Right cardiac atrium (tissue), 5 donors: ENCODE measurements at places on chromosomes 1 and 21. TPM values are rescaled to one million over a fixed set of nuclear protein-coding genes. Genes with fewer than 3 reads are reported as not detected.
A peak's percentile ranks its signal among the peaks of the same experiment; 100 is the strongest.

Gene BCAR3
- 10.1 TPM for polyA plus RNA-seq

Gene ZNF695
- 0.05 TPM for polyA plus RNA-seq

Gene AVPR1B
- 0.07 TPM for polyA plus RNA-seq

Gene UMODL1
- polyA plus RNA-seq: not detected

Gene OR2M3
- not detected for polyA plus RNA-seq

Gene NTMT2
- 1.6 TPM for polyA plus RNA-seq

Gene MAN1A2
- polyA plus RNA-seq: 8.8 TPM

Gene ADGRL2
- polyA plus RNA-seq: 41.5 TPM

Gene ANKRD45
- 0.27 TPM for polyA plus RNA-seq

Gene RAD54L
- polyA plus RNA-seq: 0.16 TPM

Gene AMY1B
- not detected for polyA plus RNA-seq

Gene MX2
- polyA plus RNA-seq: 6.2 TPM

Gene INTS7
- 3.6 TPM for polyA plus RNA-seq

DNA sequence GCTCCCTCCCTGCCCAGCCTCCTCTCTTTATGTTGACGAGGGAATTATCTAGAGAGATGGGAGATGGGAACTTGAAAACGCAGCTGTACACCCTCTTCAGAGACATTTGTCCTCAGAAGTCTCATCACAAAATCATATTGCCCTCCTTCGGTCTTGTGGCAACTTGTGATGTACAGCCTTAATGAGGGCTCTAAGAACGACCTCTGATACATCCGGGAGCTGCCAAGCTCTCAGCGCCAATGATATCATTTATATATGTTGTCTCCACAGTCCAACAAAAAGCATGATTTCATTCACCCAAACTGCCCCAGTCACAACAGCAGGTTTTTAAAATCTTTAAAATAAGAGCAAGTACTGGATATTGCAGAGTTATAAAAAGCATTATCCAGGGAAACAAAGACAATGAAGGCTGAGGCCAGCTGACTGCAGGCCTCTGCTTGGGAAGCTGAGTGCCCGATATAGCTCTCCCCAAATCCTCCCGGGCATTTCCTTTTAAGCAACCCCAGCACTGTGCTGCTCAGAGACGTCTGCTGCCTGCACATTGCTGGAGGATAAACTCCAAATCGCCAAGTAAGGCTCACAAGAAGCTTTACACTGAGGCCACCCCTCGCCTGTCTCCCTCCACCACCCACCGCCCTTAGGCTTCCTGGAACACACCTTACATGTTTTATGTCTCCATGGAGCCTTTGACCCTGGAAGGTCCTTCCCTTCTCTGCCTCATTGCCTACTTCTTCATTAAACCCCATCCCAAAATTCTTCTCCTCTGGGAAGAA lies 236.1 kb downstream of the C1orf94 start:
- DNase-seq: no peak

GRCh38 chr1:83083589-83084224 lies 915.2 kb downstream of the TTLL7 start:
- no peak for DNase-seq

DNA sequence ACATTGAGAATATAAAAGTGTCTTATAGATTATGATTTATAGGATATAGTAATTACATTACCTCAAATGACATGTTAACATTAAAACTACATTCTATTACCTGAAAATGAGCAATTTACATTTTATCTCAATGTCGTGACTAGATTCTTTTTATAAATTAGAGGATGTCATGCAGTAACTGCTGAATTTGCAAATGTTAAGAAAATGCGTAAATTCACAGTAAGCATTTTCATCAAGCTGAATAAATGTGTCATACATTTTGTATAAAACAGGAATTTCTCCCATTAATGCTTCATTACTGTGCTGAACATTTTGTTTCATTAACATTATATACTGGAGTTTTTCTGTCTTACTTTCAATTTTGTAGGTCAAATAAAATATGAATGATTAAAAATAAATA lies 1460.7 kb upstream of the B3GALT2 start:
- no peak for DNase-seq

DNA sequence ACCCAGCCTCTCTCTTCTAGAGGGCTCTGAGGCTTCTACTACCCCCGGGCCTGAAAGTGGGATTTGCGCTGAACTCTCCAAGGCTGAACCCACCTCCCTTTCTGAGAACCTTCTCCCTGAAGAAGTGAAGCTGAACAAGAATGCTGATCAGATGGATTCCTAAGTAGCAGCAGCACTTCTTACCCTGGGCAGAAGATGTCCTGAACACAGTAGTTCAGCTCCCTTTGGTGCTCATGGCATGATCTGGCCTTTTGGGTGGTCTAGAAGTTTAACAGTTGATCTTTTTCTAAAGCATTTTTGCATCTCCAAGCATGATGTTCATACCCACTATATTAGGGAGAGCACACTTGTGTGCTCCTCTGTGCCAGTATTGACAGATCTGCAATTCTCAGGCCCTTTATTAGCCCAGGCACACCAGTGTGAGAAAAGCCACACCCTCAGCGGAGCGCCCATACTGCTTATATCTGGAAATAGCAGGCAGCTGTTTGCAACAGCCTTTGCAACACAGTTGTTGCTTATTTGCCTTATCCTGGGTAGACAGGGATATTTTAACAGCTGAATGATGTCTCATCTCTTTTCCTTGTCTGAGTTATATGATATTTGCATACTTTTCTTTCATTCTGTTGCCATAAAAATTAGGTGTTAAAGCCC lies 34.2 kb downstream of the CNN3 start:
- no peak for DNase-seq

- DNase-seq: no peak
Measured at GRCh38 chr21:33125680-33126375, 55.9 kb downstream of the OLIG1 start.

DNA sequence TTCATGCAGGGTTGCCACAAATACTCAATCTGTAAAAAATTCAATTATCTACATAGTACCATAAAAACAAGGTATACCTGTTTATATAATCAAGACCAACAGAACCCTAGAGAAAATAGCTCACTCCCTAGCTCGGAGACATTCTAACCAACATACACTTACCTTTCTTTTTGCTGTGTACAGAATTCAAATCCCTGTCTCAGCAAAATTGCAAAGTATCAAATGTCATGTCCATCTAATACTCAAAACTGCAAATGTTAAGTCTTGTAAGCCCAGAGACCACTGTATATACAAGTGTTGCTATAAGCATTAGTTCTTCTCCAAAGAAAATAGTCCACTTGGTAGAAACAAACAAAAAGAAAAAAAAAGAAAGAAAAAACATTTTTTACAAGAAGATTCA lies 16.2 kb upstream of the SELE start:
- DNase-seq: no peak

- no peak for DNase-seq
Measured at GRCh38 chr1:80594013-80594412, 1206.7 kb upstream of the ADGRL2 start.

DNA sequence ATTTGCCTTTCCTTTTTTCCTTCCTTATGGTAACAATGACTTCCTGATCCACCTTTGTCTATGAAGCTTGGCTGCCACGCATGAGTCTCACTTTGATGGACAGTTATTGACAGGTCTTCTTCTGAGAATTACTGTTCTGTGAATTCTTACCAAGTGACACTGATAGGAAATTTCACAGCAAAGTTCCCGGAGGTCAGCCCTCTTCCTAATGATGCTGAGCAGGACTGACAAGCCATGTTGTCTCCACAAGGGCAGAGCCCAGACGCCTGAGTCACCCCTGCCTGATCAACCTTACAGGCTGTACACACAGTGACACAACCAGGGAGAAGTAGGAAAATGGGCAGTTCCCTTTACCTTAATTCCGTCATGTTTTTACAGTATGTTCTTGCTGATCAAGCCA lies 44.2 kb downstream of the ZC3H11B start:
- no peak for DNase-seq

DNA sequence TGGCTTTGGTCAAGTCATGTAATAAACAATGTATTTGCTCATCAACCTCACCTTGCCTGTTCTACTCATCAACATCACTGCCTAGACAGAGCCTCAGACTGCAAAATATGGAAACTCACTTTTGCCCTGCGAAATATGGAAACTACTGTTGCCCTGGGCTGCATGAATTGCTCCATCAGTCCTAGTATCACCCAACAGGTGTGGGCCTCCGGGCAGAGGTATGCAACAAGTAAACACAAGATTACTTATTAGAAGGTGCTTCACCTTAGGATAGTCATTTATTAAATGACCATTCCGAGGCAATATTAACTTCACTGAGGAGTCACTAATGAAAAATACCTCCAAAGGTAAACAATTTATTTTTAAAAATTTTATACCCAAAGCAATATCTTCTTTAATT lies 286.7 kb downstream of the BACH1 start:
- no peak for DNase-seq

DNA sequence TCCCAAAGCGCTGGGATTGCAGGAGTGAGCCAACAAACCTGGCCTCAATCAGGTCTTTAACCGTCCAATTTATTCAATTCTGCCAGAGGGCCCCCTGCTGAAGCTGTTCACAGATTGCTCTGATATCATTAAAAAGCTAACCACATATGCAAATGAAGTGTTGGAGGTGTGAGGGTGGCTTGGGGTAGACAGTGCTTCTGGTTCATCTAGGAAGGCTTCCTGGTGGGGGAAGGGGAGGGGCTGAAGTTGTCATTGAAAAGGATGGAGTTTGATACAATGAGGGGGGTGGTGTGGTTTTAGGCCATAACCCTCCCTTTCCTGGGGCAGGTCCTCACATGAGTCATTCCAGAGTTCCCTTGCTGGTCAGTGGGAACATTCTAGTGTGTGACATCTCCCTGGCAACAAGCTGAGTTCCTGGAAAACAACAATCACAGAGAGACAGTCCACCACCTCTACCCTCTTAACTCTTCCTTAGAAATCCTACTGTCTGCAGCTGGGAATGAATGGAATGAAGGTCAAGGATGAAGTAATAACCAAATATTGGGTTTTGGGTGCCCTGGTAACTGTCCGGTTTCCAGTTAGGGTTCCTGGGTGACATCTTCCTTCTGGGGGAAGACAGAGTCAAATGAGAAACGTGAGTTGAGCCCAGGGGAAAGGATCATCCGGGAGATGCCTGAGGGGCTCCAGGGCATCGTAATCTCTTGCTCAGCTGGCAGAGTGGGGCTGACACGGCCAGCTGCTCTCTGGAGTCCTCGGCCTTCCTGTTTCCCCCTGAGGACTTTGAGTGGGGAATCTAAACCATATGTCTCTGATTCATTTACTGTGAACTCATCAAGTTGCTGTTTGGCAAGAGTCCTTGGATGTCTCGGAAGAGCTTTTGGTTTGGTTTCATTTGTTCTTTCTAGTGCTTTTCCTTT lies 32.2 kb downstream of the BATF3 start:
- no peak for DNase-seq

GRCh38 chr1:151621351-151621750 lies 9.5 kb downstream of the SNX27 start:
- DNase-seq: no peak

GRCh38 chr1:116104667-116105066 lies 6.5 kb upstream of the MAB21L3 start:
- DNase-seq: no peak

- peak; percentile 29 for DNase-seq
Measured at GRCh38 chr1:50231209-50231608, 122.5 kb downstream of the ELAVL4 start.

GRCh38 chr1:42848823-42849537 lies 2.6 kb downstream of the ZNF691 start:
- DNase-seq: no peak

DNA sequence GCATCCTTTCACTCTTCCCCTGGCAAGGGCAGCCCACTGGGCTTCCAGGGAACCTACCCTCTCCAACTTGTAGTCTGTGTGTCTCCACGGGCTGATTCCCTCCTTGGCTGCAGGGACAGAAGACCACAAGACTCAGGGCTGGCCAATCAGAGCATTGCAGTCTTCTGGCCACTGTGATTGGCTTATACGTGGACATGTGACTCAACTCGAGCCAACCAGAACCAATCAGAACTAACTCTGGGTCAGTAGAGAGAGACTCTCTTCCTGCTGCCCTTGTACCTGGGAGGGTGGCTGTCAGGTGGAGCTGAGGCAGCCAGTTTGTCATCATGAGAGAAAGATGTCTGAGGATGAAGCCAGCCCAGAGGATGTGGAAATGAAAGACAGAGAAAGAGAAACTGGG lies 64.0 kb downstream of the DHRS3 start:
- DNase-seq: no peak

- DNase-seq: no peak
Measured at GRCh38 chr1:183996396-183996795, 41.1 kb downstream of the COLGALT2 start.

DNA sequence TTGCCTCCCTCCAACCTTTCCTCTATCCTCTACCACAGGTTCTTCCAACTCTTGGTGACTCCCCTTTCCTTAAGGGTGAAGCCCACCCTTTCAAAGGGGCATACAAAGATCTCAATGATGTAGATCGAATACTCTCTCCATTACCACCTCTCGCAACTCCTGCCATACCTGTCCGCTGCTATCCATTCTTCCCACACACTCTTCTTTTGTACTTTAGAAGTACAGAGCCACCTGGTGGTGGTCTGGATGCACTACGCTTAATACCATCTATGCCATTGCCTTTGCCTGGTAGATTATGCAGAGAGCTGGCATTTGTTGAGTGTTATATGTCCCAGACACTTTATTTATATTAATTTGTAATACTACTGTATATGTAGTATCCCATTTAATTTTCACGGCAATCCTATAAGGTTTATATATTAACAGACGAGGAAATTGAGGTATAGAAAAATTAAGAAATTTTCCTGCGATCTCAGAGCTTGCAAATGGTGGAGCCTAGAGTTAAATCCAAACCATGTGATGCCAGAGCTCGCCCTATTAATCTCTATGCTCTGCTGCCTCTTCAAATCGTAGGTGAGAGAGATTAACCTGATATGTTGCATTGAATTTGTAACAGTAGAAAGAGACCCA lies 22.9 kb downstream of the TSHB start:
- DNase-seq: peak; percentile 31

- DNase-seq: peak; percentile 84
Measured at GRCh38 chr1:15948595-15949452, 27.1 kb downstream of the ZBTB17 start.

DNA sequence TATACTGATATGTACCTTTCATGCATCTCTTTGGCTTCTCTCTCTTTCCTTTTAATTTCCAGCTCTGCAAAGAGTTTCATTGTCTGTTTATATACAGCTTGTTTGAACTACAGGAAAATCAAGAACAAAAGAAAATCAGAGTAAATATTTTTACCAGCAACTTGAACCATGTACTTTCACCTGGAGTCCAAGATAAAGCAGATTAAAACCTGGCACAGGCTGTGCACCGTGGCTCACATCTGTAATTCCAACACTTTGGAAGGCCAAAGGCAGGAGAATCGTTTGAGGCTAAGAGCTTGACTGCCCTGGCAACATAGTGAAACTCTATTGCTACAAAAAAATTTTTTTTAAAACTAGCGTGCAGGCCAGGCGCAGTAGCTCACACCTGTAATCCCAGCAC lies 27.6 kb downstream of the DNAJC8 start:
- DNase-seq: no peak

- DNase-seq: no peak
Measured at GRCh38 chr1:100710906-100711682, 8.4 kb upstream of the VCAM1 start.

GRCh38 chr1:15942661-15943327 lies 33.1 kb downstream of the ZBTB17 start:
- no peak for DNase-seq
